ENCODE measurements at places on chromosomes 5 and 9.

GRCh38 chr5:132436936-132437335 lies 53.6 kb downstream of the IRF1 start:
- DNase-seq, result no peak

DNA sequence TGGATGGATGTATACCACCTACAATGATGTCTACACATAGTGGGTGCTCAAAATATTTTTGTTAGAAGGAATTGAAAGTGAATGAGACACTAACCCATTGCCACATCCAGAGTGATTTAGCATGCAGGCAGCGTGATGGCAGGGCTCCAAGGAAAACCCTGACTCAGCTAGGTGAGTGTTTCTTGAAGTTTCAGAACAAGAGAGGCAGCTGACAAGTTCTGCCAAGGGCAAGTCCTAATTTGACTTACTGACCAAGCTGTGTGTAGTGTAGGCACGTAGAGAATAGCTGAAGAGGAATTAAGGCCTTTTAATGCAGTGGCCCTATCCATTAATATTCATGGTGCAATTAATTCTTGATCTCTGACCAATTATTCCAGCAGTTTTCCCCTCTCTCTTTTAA lies 107.8 kb upstream of the ATP10B start:
- no peak for DNase-seq

- peak; percentile 94 for DNase-seq
Measured at GRCh38 chr9:114364134-114365041, 23.4 kb downstream of the AKNA start.

DNA sequence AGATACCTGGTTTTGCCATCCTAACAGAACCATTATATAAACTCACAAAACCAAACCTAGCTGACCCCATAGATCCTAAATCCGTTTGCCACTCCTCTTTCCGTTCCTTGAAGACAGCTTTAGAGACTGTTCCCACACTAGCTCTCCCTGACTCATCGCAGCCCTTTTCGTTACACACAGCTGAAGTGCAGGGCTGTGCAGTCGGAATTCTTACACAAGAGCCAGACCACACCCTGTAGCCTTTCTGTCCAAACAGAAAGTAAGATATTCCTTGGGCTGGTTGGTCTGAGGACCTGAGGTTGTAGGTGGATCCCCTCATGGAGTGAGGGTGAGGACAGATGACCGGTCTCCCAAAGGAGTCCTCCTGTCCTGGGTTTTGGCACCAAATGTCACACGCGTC lies 56.7 kb upstream of the NAA35 start:
- no peak for DNase-seq

GRCh38 chr9:122367774-122368460 lies 2.9 kb upstream of the PTGS1 start:
- no peak for DNase-seq

DNA sequence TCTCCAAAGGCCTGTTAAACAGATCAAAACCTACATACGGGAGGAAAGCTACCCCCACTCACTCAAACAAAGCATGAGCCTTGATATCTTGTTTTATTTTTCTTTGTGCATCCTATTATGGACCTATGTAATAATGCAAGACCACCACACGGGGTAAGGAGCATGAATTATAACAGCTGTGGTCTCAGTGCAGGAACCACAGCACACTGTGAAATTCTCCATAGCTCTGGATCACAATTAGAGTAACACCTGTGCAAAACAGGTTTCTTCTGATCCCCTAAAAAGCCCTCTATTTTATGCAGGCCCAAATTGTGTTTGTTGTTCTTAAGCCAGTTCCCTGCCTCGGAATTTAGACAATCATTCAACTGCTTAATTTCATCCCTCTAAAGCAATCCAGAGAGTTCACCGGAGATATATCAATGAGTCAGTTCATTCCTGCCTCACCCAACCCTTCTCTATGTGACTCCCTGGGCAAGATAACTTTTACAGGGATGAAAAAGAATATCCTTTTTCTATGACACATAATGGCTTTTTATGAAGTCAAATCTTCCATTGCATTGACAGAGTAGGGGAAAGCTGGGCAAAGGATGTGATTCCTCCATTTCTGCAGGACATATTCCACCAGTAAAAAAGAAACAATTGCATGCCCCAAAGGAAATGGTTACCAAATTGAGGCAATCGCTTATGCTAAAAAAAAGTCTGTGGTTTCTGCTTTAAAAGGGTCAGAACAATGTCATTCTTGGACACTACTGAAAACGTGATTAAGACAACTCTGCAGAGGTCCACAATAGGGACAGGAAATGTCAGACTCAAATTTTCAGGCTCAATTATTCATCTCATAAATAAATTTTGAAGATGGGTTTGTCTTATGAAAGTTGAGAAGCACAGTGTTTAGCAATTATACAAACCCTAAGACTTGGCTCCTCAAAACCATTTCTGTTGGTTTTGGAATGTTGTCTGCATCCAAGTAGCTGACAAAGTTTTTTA lies 41.6 kb upstream of the FST start:
- peak; percentile 75 for DNase-seq

DNA sequence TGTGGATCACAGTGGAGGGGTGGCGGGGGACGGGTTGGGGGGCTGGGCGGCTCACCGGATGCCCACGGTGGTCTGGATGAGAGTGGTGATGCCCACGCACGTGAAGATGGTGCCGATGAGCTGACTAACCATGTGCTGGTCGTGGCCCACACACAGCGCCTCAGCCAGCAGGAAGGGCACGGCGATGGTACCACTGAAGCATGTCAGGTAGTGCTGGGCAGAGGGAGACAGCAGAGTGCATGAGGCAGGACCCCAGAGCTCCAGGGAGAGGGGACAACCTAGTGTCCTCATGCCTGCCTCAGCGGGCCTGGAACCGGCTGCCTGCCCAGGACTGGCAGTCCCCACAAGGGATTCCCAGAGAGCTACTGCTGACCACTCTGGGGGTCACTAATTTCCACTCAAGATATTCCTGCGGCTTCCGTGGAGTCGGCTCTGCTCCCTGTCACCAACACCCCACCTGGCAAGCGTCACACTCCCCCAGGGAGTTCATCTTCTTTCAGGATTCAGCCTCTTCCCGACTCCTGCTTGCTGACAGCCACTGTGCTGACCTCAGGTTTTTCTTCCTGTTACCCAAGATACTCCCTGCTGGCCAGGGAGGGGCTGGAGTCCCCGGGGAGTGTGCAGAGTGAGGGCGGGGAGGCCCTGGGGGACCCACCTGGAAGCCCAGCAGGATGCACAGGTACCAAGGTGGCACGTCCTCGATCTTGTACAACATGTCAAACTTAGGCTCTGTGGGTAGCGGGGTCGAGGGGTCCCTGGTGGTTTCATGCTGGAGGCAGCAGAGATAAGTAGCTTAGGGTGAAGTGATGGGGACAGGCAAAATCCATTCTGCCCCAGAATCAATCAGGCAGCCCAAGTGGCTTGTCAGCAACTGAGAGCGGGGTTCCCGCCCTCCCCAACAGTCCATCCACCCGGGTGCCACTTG lies 998 bp downstream of the SLC23A1 start:
- no peak for DNase-seq

DNA sequence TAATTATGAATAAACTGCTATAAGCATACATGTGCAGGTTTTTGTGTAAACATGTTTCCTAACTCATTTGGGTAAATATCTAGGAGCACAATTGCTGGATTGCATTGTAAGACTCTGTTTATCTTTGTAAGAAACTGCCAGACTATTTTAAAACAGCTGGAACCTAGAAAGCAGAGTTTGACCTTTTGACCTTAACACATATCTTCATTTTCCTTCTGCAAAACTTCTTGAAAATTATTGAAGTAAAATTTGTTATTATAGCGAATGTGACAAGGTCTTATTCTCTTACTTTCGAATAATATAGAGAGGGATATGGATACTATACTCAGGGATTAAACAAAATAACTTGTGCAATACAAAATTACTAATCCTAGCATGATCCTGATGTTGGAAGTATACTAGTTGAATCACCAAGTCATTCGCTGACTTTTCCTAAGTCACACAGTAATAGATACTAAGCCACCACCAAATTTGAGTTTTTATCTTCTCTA lies 3.2 kb upstream of the ANXA1 start:
- peak; percentile 35 for DNase-seq

DNA sequence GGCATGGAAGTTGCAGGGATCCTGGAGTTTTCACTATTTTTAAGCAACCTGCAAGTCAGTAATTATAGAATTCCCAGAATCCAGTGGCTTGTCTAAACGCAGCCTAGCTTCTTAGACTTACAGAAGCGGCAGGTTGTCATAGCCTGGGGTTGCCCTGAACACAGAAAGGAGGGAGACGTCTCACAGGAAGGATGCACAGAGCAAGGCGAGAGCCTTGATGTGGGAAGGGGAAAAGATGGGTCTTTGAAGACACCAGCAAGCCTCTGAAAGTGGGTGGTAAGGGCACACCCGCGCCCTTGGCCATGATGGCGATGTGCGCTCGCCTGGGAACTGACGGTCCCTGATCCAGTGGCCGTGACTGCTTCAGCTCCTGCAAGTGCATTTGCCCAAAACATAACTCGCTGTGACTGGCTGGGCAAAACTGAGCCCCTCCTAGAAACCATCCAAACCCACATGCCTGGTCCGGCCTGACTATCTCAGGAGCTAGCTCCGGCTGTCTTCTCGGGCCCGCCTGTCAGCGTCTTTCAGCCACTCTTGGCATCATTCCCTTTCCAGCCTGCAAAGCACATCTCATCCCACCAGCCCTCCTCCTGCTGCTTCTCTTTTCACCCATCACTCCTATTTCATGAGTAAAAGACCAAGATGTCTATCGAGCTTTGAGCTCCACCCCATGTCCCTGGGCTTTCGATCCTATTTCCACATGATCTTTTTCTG lies 17.1 kb downstream of the FBP1 start:
- DNase-seq, result no peak

- DNase-seq, result no peak
Measured at GRCh38 chr9:130186051-130186450, 13.8 kb downstream of the NCS1 start.

DNA sequence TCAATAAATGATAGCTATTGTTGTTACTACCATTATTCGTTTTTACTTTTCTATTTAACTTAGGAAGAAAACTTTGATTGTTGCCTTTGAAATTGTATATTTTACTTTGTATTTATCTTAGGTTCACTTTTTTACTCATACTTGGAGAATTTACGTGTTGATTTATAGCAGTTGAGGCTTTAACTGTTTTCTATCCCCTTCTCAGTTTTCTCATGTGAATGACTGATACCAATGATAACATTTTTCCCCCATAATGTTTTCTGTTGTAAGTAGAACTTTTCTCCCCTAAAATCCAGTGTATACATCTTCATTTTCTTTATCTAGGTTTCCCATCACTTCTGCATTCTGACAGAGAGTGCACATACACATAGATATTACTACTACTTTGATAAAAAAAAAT lies 54.4 kb downstream of the FSD1L start:
- peak; percentile 24 for DNase-seq

GRCh38 chr5:98968056-98968564 lies 39.3 kb upstream of the CHD1 start:
- no peak for DNase-seq

- DNase-seq, result no peak
Measured at GRCh38 chr5:138408023-138408422, 30.8 kb upstream of the REEP2 start.

DNA sequence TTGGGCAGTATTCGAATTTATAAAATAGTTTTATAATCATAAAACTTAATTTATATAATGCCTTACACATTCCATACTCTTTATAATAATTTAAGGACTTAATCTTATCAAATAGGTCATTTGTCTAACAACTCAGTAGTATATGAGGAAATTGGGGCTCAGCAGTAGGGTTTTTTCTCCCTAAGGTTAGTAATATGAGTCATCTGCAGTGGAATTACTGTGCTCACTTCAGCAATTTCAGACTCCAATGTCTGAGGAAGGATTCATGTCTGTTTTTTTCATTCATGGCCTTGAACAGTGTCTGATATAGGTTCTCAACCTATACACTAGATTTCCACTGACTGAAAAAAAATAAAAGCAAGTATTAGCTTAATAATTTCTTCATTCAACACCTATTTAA lies 7.4 kb downstream of the DMRTA1 start:
- no peak for DNase-seq

GRCh38 chr9:118170032-118170955 lies 466.1 kb downstream of the TLR4 start:
- peak; percentile 2 for DNase-seq

- DNase-seq, result no peak
Measured at GRCh38 chr9:77556396-77556795, 91.7 kb downstream of the GNA14 start.

DNA sequence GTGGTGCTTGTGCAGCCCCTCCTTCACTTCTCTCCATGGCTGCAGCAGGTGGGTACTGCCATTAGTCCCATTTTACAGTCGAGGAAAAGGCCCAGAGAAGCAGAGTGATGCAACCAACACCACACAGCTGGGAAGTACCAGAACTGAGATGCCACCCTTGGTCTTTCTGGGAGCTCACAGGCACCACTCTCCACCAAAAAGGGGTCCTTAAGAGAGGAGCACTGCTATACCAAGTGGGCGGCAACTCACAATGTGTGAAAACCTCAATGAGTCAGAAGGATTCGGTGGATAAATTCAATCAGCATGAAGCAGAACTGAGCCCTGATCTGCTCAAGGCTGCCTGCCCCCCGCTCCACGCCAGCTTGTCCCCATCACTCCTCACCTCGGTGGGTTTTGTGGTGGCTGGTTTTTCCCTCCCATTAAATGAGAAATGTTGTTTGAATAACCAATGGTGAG lies 213.7 kb downstream of the FSTL4 start:
- no peak for DNase-seq

- no peak for DNase-seq
Measured at GRCh38 chr5:111261610-111262009, 37.4 kb downstream of the CAMK4 start.

DNA sequence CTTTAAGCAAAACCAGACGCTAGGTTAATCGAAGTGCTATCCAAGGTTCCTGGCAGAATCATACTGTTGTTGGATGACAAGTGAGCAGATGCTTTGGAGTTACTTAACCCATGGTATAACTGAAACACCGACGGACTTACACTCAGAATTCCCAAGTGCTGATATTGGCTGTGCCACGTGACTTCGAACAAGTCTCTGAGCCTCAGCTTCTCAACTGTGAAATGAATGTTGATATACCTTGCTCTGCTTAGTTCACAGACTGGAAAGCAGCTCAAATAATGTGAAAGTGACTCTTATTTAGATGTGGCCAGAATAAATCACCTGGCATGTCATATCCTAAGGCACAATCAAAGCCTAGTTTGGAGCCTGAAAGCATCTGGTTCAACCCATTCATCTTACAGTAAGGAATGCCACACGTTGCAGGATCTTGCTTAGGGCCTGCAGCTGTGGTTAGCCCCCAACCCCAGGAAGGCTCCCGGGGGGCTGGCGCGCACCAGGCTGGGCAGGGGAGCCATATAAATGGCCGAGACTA lies 759 bp downstream of the GEMIN5 start:
- DNase-seq, result no peak

- DNase-seq, result no peak
Measured at GRCh38 chr5:54017580-54017979, 292.8 kb downstream of the ARL15 start.

DNA sequence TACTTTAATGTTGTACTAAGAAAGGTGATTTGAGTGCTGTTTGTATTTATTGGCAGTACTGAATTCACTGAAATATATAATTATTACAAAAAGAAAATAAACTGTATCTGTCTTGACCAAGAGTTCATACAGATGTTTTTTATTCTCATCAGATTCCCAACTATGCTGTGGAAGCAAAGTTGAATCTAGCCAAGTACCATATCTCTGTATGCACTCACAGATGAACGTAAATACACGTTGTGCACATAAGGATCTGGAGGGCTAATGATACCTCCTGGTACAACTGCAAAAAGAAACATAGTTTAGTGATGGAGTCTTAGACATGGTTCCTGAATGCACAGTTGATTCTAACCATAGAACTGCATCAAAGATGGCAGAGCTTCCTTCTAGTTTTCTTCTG lies 169.4 kb downstream of the CD180 start:
- no peak for DNase-seq

GRCh38 chr5:159210210-159210661 lies 883 bp upstream of the RNF145 start:
- DNase-seq, result no peak

- no peak for DNase-seq
Measured at GRCh38 chr5:117892360-117892759, 1096.0 kb downstream of the DTWD2 start.
